Colonic mucosa (tissue), 4 donors: ENCODE measurements at places on chromosomes 4 and X. TPM values are rescaled to one million over a fixed set of nuclear protein-coding genes. Genes with fewer than 3 reads are reported as not detected.
A peak's percentile ranks its signal among the peaks of the same experiment; 100 is the strongest.

- H3K4me3 ChIP-seq: no peak overlapping the region
- no peaks in the 10 kb centered on the region for H3K36me3 ChIP-seq
- H3K27me3 ChIP-seq: no peaks in the 10 kb centered on the region
- DNase-seq: no peak
Measured at GRCh38 chrX:44915361-44915868, 42.4 kb downstream of the KDM6A start.

DNA sequence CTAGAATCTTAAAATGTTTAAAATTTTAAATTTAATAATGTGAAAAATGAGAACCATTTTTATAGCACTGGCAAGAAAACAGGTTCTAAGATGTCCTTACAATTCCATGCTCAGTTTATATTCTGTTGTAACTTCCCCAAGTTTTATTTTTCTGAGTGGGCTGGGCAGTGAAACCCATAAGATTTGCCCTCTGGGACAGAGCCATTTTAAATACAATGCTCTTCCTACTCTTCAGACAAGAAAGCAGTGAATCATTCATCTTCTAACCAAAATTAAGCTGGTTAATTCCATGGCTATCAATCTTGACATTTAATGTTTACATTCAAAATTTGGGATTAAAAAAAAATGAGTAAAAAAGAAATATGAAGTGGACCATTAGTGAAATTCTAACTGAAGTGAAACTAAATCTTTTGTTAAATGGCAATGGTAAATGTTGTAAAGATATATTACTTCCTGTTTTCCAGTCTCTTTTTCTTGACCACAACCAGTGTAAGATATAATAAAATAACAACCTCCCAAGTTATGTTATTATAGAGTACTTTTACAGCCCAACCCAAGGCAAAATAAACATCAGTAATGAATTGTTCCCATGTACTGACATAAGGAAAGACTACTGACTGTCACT, 37.2 kb upstream of the PTPN13 start:
- H3K4me3 ChIP-seq: no peak overlapping the region
- H3K36me3 ChIP-seq: no peaks in the 10 kb centered on the region
- H3K27me3 ChIP-seq: no peaks in the 10 kb centered on the region

GRCh38 chr4:87092389-87093141, 127.9 kb downstream of the KLHL8 start:
- H3K27ac ChIP-seq: peak overlapping the region; percentile 34
- no peaks in the 10 kb centered on the region for H3K36me3 ChIP-seq
- no peaks in the 10 kb centered on the region for H3K4me1 ChIP-seq
- H3K27me3 ChIP-seq: no peaks in the 10 kb centered on the region
- peak; percentile 89 for DNase-seq

ZCCHC13 gene
- not detected for total RNA-seq
